ELR (cell line): ENCODE measurements at places on chromosomes 6 and 20.

- DNase-seq, result no peak
Measured at GRCh38 chr20:445514-446336, 16.6 kb downstream of the TBC1D20 start.

DNA sequence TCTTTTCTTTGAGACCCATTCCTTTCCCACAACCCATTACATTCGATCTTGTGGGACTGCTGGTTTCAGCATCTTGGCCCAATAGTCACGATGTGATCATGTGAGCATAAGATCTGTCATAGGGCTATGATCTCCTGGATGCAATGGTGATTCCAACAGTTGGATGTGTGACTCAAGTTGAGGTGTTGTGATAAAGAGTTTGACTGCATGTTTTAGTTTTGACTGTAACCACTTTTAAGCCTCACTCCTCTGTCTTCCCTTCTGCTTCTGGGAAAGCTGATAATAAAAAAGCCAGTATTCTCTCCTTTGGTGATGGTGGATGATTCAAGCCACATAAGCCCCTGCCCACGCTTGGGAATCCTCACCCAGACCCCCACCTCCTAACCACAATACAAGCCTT is 117.0 kb upstream of the ASCC3 start:
- peak; percentile 53 for DNase-seq

GRCh38 chr20:39245685-39246311 is 283.7 kb downstream of the DHX35 start:
- DNase-seq, result no peak

DNA sequence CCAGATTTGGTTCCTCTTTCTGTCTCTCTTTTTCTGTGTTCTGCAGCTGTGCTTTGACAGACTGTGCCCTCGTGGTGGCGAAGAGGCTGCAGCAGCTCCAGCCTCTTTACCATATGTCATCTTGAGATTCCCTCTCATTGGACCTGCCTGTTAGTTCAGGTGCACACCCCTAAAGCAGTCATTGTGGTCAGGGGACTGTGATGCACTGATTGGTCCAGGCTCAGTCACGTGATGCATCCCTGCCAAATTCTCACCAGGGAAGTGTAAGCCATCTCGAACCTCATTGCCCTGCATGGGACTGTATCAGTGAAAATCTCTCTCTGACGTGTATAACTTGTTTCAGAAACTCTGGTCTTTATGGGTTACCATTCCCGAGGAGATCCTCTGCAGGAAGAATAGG is 160.3 kb downstream of the EYA2 start:
- peak; percentile 6 for DNase-seq

GRCh38 chr6:39419607-39420006 is 97.1 kb upstream of the KCNK16 start:
- no peak for DNase-seq

DNA sequence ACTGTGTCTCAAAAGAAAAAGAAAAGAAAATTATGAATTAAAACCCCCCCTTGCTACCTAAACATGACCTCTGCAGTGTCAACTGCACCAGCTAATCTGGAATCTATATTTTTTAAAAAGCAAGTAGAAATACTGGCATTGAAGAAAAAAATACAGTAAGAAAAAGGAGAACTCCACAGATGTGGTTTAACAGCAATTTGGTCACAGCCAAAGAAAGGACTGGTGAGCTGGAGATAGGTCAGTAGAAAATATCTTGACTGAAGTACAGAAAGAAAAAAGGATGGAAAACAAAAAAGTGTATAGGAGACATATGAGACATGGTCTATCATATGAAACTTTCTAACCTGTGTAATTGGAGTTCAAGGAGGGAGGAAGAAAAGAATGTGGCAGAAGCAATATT is 44.1 kb upstream of the ERVFRD-1 start:
- DNase-seq, result no peak

GRCh38 chr6:136426627-136427377 is 123.4 kb downstream of the MAP7 start:
- no peak for DNase-seq

- peak; percentile 65 for DNase-seq
Measured at GRCh38 chr6:85641897-85642773, 551 bp downstream of the SYNCRIP start.

- peak; percentile 85 for DNase-seq
Measured at GRCh38 chr6:1916334-1917070, 306.8 kb downstream of the FOXC1 start.

- peak; percentile 86 for DNase-seq
Measured at GRCh38 chr6:141562851-141563763, 569.6 kb upstream of the GJE1 start.

GRCh38 chr6:4986999-4987398 is 16.8 kb downstream of the RPP40 start:
- DNase-seq, result no peak
